ENCODE measurements at places on chromosomes 4 and X.

DNA sequence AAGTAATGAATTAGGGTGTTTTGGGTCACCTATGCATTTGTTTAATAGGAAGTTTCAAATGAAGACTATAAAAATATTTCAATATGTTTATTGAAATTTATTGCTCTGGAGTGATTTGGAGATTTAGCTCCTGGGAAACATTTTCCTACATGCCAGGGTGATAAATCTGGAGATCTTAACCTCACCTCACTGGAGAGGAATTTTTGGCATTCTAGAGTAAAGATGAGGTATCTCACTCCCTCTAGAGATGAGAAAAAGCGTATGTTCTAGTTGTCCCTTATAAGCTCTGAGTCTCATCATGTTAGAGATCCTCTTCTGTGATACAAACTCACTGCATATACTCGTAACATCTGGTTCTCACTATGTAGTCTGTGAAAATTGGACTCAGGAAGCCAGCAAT is 219.0 kb downstream of the KLHL4 start:
- no peak for DNase-seq

DNA sequence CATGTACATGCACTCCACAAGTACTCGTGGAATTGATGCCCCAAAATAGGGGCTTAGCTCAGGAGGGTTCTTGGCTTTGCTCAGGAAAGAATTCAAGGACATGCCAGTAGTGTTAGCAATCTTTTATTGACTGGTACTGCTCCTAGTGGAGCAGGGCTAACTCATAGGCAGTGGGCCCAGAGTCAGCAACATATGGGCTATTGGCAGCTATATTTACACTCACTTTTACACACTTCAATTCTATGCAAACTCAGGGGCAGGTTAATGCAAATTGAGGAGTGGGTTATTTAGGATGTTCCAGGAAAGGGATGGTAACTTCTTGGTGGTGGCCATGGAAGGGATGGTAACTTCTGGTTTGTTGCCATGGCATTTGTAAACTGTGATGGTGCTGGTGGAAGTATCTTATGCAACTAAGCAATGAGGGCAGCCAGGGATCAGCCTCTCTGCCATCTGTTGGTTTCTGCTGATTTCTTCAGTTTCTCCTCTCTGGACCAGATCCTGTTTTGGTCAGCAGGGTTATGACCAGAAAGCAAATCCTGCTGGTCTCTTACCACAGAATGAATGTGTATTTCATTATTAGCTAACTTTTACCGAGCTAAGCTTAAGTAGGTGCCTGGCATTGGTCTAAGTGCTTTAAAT is 69.2 kb upstream of the FAT1 start:
- DNase-seq = no peak

DNA sequence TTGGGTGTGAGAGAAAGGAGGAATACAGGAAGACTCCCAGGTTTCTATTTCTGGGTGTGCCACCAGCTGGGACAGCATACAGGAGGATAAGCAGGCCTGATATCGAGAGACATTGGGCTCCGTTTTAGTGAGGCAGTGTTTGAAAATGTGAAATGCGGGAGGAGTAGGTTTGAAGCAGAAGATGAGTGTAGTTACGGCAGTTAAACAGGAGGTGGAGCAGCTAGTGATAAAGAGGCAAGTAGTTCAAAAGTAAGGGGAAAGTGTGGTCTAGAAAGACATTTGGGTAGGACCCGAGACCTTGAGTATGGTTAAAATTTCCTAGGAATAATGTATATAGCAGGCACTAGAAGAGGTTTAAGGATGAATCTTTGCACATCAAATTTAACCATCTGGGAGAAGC is 42.4 kb downstream of the DCUN1D4 start:
- peak; percentile 40 for DNase-seq

DNA sequence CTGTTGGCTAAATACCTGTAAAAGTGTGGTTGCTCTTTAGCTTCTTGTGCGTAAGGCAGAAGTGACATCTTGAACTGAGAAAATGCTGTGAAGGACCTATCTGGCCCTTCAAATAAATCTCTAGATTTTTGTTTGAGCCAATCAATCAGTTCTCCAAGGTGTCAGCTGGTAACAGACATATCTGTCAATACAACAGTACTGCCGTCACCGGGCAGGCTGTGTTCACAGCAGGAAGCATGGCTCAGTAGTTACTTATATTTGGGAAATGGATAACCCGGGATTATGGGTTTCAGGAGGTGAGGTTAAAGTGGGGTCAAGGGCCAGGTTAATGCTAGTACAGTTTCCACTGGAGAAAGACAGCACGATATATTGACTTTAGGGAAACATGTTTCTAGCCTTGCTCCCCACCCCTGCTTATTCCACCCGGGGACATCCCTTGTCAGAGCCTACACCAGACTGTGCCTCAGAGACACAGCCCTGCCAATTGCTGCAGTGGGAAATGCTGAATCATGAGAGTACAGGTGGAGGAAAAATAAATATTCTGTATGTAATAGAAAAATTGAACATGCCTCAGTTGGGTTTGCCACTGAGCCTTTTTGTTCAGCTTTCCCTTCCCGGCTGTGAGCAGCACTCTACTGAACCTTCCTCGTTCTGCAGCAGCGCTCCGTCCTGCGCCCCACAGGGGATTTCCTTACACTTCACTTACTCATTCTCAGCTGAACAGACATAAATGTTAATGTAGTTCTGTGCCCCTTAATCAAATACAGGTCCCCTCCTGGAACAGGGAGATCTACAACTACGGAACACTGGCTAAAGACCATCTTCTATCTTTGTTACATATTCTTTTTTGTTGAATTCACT is 121.1 kb downstream of the MGST2 start:
- no peak for DNase-seq

DNA sequence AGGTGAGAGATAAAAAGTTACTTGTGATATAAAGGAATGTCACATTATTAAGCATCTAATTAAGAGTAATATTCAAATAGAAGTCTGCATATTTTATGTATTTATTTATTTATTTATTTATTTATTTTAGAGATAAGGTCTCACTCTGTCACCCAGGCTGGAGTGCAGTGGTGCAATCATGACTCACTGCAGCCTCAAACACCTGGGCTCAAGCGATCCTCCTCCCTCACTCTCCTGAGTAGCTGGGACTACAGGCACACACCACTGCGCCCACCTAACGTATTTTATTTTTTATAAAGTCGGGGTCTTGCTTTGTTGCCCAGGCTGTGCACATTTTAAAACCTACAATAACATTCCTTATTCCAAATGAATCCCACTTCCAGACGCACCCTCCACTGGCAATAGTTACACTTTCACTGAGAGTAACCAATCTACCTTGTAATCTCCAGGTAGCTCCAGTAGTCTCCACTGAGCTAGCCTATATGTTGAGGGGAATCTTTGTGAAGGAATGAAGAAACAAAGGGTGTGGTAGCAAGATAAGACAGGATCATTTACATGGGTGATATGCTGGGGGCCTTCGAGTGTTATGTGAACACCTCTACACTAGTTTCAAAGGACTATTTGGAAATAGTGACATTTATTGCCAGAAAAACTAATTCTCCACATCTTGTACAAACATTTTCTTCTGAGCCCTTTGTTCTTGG is 11.9 kb downstream of the SH3D19 start:
- no peak for DNase-seq

- DNase-seq = no peak
Observed at GRCh38 chrX:54483946-54484345, 12.1 kb downstream of the FGD1 start.

DNA sequence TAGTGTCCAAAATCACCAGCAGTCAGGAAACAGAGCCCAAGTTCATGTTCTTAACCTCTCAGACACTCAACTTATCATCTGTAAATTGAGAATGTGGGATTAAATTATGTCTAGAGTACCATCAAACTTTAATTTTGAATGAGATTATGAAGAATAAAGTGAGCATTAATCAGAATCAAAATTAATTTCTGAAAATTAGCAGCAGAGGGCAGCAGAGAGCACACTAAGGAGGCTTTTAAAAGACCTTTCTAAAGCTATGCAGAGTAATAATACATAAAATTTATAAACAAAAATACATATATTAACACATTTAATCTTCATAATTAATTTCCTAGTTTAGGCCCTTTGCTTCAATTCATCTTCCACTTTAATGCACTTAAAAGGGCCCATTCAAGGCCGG is 7.1 kb downstream of the TASL start:
- no peak for DNase-seq

DNA sequence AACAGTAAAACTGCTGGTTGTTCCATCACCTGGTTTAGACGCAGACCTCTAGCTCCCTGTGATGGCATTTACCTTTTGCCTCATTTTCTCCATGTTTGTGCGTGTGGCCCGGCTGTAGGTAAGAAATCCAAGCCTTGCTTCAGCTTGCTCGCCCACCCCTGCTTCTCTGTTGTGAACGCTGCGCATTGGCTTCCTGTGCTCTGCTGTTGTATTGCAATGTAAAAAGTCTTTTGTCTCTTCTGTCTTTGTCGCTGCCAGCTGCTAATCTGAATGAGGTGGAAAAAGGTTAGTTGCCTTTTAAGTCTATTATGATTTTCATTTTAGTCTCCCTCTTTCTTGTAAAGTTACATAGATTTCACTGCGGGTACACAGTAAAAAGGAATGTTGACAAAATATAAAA is 127.3 kb upstream of the PACRGL start:
- DNase-seq = no peak

DNA sequence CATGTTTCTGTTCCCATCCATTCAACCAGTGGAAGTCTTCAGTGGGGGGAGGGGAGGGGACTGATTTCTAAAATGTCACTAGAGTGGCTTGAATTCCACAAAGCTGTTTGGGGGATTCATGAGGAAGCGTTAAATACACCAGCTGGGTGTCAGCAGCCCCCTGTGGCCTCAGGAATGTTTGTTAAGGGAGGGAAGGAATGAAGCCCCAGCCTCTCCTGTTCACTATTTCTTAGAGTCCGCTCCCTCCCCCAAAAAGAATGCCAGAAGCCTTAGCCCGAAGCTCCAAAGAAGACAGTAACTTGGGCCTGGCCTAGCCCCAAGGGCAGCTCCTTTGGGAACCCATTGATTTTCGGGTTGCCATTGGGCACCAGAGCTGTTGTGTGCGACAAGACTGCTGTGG is 3.3 kb downstream of the SHROOM2 start:
- no peak for DNase-seq

DNA sequence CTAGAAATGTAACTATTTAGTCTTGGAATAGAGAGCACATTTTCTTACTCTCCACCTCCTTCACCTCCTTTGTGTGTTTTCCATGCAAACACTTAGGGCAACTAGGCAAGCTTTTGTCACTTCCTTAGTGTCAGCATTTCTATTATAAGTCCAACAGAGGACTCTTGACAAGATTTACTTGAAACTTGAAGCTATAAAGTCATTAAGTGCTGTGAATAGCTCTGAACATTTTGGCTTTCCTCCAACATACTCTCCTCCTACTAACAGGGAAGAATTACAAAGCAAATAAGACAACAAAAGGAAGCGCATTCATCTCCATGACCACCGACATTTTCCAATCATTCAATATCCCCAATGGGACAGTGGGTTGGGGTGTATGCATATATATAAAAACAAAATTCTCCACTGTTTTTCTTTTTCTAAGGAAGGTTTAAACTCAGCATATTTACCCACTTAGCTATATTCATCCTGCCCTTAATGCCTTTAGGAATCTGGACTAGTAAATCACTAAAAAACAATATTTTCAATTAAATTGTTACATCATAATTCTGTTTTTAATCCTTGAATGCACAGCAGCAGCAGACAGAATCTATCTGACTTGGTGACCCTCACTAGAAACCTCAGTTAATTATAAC is 264.6 kb downstream of the SNCA start:
- DNase-seq = no peak

DNA sequence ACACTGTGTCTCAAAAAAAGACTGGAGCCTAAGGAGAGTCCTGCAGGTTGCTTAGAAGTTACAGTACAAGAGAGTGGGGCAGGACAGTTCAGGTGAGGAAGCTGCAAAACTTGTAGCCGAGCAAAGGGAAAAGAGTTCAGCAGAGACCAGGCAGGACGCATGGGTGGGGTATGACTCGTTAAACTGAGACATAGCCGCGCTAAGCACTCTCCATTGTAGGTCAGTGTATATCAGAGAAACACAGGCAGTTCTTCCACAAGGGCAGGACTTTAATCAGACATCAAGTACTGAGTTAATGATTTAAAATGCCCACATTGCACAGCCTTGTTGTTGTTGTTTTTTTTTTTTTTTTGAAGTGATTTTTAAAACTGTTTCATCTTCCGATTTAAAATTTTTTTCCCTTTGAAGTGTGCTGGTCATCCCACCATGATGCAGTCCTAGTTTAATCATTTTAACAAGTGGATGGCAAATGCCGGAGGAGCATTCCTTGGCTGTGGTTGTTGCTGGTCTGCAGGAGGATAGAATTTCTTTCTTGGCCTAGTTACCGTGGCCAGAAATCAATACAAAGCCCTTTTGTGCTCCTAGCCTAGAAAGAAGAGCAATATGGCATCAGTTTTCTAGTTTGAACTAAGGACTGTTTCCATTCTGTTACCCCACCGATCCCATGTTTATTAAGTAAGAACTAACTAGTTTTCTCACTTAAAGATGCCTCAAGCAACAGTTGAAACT is 10.3 kb downstream of the LAP3 start:
- no peak for DNase-seq

- DNase-seq = no peak
Observed at GRCh38 chr4:65924843-65925242, 254.6 kb upstream of the EPHA5 start.

GRCh38 chr4:38105475-38106220 is 145.4 kb downstream of the PTTG2 start:
- DNase-seq = no peak

DNA sequence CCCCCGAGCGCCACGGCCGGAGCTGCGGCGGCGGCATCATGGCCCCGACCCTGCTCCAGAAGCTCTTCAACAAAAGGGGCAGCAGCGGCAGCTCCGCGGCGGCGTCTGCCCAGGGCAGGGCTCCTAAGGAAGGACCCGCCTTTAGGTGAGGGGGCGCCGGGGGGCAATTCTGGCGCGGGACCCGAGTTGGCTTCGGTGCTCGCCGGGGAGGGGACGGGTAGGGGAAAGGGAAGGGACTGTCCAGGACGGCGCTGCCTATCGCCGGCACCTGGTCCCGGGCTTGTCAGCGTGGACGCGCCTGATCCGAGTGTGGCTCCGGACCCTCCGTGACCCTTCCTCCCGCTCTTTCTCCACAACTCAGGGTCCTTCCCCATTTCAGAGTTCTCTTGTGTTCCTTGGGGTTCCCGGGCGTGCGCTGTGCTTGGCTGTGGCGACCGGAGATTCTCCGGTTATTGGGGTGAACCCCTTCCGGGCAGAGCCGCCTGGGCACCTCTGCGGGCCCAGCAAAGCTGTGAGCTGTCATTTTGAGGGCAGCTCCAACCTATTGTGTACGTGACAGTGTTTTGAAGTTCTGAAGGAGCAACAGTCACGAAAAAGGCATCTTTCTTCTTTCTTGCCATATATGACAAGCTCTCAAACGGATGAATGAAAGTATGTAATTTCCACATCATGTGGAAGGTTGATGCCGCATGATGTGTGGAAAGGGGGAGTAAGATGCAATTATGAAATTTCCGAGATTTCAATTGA is 522 bp downstream of the FNIP2 start:
- no peak for DNase-seq

GRCh38 chr4:169271692-169272007 is 894 bp upstream of the SH3RF1 start:
- DNase-seq = no peak

- no peak for DNase-seq
Observed at GRCh38 chrX:48684134-48684533, 535 bp downstream of the WAS start.
